Naive thymus-derived CD8-positive, alpha-beta T cell (primary cell): ENCODE measurements at places on chromosomes 5 and 9.
A peak's percentile ranks its signal among the peaks of the same experiment; 100 is the strongest.

DNA sequence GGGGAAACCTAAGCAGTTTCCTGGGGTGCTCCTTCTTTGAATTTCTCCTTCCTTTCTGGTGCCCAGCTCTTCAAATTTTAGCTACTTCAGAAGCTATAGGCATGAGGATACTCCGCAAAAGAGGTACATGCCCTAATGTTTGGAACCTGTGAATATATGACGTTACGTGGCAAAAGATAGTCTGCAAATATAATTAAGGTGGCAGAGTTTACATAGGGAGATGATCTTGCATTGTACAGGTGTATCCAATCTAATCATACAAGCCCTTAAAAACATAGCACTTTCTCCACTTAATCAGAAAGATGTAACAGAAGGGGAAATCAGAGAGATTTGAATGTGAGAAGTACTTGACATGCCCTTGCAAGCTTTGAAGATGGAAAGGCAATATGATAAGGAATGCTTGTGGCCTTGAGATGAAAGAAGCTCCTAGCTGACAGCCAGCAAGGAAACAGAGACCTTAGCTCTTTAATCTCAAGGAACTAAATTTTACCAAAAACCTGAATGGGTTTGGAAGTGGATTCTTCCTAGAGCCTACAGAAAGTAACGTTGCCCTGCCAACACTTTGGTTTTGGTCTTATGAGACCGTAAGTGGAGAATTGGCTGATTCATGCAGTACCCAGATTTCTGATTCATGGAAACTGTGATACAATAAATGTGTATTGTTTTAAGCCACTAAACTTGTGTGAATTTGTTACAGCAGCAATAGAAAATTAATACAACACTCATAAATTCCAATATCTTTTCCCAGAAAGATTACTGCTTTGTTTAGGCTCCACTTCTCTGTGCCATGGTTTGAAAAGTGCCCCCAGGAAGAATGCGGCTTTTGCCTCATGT is 268.4 kb downstream of the FAM170A start:
- no peak for DNase-seq

DNA sequence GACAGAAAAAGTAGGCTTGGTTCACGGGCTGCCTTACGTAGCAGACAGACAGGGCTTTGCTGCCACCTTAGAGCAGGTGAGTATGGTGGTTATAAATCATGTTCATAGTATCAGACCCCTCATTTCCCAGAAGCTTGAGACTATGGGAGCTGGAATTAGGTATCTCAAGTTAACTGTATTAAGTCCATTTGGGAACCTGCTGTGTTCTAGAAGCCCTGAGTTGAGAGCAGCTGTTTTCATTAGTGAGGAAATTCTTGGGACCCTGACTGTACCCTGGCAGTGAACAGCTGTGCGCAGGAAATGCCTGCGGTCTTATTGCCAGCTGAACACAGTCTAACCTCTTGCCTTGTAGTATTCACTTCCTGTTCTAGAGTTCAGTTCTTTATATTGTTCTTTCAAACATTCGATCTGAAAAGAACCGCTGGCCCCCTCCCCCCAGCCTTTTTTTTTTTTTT is 29.8 kb downstream of the UGCG start:
- peak; percentile 53 for DNase-seq

DNA sequence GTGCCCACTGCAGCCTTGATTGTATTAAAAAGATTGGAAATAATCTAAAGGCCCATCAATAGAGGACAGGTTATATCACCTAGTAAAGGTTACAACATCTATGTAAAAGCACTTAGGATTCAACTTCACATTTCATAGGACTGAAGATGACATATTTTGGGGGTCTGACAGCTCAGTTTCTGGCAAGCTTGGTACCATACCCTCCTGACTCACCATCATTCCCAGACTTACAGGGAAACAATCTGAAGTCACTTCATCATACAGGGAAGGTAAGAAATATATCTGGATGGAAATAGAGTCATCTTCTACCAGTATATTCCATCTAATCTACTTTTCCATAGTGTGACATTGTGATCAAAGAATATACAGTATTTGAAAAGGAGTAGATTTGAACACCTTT is 28.8 kb upstream of the DAB2 start:
- no peak for DNase-seq

DNA sequence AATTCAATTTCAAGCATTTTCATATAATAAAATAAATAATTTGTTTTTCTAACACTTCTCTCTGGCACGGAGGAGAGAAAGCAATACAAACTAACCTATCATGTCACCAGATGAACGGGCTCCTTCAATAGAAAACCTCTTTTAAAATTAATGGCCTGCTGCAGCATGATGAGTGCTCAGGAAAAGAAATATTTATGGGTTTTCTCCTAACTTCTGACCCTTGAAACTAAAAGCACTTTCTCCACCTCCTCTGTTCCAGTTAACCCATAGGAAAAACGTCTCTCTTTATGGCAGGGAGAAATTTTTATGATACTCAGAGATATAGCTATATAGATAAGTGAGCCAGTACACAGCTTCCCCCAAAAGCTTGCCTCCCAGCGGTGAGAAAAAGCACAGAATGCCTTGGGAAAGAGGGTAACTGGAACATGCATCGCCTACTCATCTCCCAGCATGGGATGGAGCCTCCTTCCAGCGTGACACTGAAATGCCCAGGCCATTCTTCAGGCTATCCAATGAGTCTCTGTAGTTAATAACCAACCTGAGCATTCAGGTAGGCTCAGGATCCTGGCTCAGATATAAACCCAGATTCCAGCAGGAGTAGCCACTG is 963.0 kb upstream of the DMAC1 start:
- no peak for DNase-seq

- DNase-seq: no peak
These were observed 936.1 kb upstream of the WWC1 start for GRCh38 chr5:167355346-167355745.

GRCh38 chr5:87020099-87020934 is 247.4 kb upstream of the RASA1 start:
- DNase-seq: peak; percentile 14

GRCh38 chr5:159511570-159511969 is 181.3 kb upstream of the IL12B start:
- DNase-seq: no peak

GRCh38 chr9:136804509-136805206 is 3.1 kb upstream of the RABL6 start:
- DNase-seq: no peak

- no peak for DNase-seq
These were observed 81.1 kb downstream of the CDO1 start for GRCh38 chr5:115735108-115735998.
